Stimulated activated CD4-positive, alpha-beta T cell treated with anti-CD3 and anti-CD28 coated beads, Interleukin-4, amount 100 ng/mL, for 48 hours (primary cell): ENCODE measurements at places on chromosomes 12 and 14.

GRCh38 chr14:71309756-71310155, 402.5 kb downstream of the PCNX1 start:
- no peak for DNase-seq

DNA sequence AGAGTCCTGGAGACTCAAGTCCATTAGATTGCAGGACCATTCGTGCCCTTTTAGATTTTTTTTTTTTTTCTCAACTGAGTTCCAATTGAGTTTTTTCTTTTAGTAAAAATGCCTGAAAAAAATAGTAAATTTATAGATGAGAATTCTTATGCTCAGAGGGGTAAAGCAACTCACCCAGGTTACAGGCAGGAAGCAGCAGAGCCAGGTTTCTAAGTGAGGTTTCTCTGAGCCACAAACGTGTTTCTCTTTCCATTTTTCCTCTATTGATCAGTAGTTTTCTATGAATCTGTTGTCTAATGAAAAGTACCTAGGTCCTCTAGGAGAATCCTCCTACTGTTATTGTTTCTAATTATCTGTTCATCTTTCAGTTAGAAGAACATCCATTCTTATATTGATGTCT, 66.4 kb upstream of the C12orf71 start:
- DNase-seq, result no peak

GRCh38 chr12:16352481-16352880, 5.0 kb downstream of the MGST1 start:
- DNase-seq, result no peak

DNA sequence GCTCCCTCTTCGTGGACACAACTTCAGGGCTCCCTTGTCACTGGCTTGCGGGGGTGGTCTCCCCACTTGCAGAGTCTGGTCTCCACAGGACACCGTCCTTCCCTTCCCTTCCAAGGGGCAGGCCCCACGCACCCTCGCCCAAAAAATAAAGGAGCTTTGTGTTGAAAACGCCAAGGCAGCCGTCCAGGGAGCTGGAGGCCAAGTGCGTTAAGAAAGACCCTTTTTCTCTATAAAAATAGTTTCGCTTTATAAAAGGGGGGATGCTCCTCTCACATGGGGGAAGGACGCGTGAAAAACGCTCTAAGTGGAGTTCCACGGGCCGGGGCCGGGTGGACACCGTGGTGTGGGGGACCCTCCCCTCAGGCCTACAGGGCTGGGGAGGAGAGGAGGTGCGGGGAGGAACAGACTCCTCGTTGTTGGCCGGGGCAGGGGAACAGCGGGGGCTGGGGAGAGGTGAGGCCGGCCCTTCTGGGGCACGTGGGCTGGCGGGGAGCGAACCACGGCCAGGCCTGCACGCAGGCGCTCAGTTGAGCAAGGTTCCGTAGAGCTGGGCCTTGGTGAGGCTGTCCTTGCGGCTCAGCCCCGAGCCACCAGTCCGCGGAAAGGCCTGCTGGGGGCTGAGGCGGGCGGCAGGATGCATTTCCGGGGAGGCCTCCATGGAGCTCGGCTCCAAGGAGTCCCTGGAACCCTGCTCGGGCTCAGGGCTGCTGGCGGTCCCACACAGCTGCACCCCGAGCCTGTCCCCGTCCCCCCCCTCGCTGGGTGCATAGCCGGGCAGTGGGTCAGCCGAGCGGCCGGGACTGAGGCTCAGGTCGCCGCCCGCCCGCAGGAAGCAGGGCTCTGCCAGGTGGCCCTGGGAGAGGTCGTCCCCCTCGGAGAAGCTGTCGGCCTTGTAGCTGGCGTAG, 49.5 kb downstream of the BEGAIN start:
- DNase-seq, result no peak

DNA sequence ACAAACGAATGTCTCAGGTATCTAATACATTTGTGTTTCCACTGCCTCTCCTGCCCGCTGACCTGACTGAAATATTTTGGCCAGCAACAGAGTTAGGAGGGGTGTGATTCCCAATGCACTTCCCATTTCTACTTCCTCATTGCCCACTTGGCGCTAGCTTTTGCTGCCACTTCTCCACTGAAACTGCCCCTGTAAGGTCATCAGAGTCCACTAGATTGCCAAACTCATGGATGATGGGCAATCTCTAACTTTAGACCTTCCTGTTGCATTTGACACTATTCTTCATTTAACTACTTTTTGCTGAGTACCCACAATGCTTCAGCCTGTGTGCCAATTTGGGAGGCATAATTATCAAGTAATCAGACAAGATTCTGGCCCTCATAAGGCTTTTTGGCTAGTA, 40.8 kb downstream of the GPR65 start:
- DNase-seq, result no peak

DNA sequence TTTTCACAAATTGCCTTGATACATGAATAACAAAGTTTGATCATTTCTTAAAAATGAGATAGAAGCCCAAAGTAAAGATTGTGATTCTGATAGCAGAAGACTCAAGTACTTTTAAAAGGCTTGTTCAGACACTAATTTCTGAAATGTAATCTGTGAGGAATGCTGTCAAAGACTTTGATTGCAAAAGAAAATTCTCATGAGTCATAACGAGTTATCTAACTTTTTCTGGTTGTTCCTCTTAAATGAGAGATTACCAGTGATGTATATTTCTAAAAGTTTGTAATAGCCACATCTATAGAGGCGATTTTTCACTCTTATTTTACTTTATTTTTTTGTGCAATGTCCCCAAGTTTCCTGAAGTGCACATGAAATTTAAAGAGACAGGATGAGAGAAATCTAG, 7.0 kb downstream of the PYGL start:
- no peak for DNase-seq

- no peak for DNase-seq
These were observed 77.8 kb downstream of the HECTD4 start for GRCh38 chr12:112304436-112304835.

DNA sequence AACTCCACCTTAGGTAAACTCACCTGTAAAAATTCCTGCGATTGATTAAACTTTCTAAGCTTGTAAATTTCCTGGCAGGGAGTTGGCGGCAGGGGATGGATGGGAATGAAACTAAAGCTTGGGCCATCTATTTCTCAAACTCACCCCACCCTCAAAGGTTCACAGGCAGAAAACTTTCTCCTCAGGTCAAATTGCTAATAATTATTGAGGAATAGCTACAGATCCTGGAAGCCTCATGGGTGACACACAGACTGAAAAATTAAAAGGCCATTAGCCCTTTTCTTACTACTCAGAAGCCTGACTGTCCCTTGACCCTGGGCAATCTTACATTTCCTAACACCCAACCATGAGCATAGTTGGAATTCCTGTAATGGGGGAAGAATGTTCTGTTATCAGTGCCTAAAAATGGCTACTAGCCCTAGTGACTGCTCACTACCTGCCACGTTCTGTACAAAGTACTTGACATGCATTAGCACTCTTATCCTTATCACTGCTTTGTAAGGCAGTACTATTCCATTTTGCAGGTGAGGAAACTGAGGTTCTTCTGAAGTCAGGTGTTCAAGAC, 12.4 kb upstream of the SYNDIG1L start:
- DNase-seq, result no peak

DNA sequence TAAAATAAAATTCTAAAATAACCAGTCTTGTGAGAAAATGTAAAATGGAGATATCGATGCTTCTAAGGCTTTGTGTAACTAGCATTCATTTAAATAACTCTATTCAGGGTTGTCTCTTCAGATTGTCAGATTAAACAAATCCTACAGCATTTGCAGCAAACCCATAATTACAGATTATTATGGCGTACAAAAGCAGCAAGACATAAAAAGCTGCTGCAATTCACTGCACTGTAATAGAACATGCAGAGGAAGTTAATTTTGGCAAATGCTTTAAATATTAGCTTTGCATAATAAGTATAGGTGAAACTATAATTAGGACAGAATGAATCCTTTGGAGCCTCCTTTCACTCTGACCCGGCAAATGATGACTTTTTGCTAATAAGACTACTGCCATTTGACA, 98.3 kb downstream of the INSM2 start:
- no peak for DNase-seq

- DNase-seq, result peak; percentile 2
These were observed 513 bp downstream of the CCNK start for GRCh38 chr14:99481745-99482099.

GRCh38 chr14:54200726-54201125, 196.1 kb upstream of the CDKN3 start:
- DNase-seq, result no peak

GRCh38 chr14:99736603-99737371, 52.7 kb downstream of the CYP46A1 start:
- DNase-seq, result no peak

DNA sequence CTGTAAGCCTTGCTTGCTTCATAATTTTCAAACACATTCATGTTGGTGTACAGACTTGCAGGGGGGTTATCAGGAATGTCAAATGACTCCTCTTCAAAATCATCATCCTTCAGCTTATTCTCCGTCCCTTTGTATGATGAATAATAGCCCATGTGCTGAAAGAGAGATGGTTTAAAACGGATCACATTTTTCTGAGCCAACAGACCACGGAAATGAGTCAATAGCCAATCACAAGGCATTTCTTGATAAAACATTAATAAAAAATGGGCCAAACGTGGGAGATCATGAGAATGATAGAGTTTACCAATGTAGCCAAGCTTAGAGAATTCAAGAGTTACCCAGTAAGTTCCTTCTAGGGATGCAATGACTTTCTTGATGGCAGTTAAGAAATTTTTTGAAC, 105.5 kb downstream of the NTS start:
- no peak for DNase-seq

DNA sequence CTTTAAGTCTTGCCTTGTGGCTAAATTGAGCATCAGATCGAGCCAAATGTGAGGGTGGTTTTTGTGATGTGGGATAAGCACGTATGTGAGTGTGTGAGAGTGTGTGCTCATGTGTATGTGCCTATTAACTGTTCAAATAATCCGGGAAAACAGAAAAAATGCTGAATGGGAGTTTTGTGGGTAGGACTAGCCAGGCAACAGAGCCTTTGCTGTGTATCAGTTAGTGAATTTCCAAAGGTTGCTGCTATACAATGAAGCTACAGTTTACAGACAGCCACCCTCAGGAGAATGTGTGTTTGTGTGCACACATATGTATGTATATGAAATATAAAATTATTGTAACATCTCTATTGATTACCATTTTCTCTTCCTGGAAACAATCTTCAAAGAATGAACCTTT, 154.0 kb downstream of the SOX5 start:
- no peak for DNase-seq

- DNase-seq, result no peak
These were observed 82.9 kb downstream of the CCDC60 start for GRCh38 chr12:119417440-119417839.

GRCh38 chr14:65937960-65938316, 525.4 kb downstream of the FUT8 start:
- DNase-seq, result no peak

- DNase-seq, result no peak
These were observed 85.7 kb upstream of the E2F7 start for GRCh38 chr12:77151030-77151429.

- no peak for DNase-seq
These were observed 187.3 kb downstream of the CAND1 start for GRCh38 chr12:67456431-67456901.

GRCh38 chr12:12467688-12468261, 94.9 kb downstream of the DUSP16 start:
- DNase-seq, result peak; percentile 53

- no peak for DNase-seq
These were observed 1089.7 kb downstream of the TRHDE start for GRCh38 chr12:73361864-73362230.

DNA sequence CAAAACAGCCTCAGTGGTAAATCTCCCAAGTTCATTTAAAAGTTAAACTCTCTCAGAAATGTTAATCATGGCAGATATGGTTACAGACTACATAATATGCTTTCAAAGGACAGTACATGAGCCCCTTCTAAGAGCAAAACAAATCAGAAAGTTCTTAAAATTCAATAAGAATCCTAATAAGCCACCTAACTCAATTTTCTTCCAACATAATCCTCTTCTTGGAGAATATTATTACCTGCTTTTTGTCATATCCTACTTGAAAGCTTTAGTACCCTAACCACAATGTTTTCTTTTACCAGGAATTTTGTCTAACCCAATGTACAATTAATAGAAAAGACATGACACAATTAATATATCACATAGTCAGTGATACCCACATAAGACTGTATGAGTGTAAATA, 236.5 kb upstream of the ATP2B1 start:
- DNase-seq, result no peak

DNA sequence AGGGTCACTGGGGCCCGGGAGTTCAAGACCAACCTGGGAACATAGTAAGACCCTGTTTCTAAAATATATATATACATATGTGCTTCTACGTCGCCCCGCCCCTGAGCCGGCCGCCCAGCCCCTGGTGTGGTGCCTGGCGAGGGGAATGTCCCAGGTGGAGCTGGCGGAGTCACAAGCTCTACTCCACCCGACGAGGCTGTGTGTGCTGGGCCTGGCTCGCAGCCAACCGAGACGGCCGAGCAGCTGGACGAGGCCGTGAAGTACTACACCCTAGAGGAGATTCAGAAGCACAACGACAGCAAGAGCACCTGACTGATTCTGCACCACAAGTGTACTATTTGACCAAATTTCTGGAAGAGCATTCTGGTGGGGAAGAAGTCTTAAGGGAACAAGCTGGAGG, 22.1 kb upstream of the ITPK1 start:
- no peak for DNase-seq

- no peak for DNase-seq
These were observed 105.6 kb downstream of the VCPKMT start for GRCh38 chr14:50010752-50011151.

DNA sequence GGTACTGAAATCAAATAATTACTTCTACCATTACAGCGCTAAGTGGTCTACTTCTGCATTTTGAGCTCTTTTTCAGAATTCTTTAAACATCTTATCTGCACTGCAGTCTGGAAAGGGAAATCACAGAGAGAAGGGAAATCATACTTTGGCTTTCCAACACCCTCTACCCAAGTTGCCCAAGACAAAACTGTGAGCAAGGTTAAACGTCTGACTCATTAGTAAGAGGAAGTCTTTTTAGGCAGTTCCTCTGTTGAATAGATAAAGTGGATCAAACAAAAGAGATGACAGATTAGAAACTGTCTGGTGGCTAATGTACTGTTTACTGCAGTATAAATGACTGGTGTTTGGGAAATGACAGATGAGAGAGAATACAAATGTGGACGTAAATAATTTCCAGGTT, 858.1 kb downstream of the NRXN3 start:
- no peak for DNase-seq

DNA sequence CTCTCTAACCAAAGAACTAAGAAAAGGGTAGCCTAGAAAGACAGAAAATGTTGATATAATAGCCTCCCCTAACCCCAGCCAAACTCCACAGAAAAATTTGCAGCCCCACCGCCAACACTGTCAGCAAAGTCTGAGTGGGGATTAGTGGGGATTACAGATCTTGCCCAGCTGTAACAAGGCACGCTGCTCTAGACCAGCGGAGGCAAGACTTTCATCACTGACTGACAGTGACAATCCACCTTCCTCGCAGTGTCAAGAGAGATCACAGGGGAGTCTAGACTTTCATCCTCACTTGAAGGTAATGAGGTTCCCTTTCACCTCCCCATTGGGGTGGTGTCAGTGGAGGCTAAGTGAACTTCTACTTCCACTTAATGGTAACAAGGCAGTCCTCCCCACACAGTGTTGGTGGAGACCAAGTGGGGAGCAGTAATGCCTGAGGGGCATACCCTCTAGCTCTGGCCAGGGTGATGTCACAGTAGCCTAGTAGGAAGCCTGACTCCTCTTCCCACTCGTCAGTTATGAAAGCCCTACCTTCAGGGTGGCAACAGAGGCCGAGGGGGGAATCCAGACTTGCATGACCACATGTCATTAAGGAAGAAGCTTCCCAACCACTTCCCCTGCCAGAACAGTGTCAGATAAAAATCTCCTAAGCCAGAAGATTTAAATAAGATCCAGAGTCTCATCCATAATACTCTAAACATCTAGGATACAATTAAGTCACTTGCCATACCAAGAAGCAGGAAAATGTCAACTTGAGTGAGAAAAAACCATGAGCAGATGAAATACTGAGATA, 91.7 kb upstream of the RASSF8 start:
- no peak for DNase-seq
